ENCODE measurements at places on chromosomes 12 and 14. TPM values are rescaled to one million over a fixed set of nuclear protein-coding genes. Genes with fewer than 3 reads are reported as not detected.
A peak's percentile ranks its signal among the peaks of the same experiment; 100 is the strongest.

PLEKHD1 gene
- total RNA-seq, result not detected

GRCh38 chr14:96055753-96056508 is 16.8 kb downstream of the C14orf132 start:
- DNase-seq, result no peak

- no peak for DNase-seq
Observed at GRCh38 chr14:79734151-79734550, 477.2 kb downstream of the DIO2 start.

GRCh38 chr14:87231336-87232026 is 761.5 kb downstream of the GALC start:
- DNase-seq, result no peak

- DNase-seq, result peak; percentile 20
Observed at GRCh38 chr14:93006567-93007051, 83.7 kb downstream of the CHGA start.

DNA sequence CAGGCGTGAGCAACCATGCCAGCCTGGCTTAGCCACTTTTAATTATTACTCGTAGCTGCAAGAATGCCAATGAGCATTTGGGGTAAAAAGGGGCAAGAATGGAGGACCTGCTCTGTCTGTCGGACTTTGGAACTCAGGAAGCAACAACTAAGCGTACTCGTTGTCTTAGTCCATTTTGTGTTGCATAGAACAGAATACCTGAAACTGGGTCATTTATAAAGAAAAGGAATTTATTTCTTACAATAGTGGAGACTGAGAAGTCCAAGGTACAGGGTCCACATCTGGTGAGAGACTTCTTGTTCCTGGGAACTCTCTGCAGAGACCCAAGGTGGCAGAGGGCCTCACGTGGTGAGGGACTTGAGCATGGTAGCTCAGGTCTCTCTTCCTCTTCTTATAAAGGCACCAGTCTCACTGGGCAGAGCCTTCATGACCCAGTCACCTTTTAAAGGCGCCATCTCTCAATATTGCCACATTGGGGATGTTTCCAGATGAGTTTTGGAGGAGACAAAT is 29.2 kb downstream of the SLC35E3 start:
- no peak for DNase-seq

FANCM gene
- total RNA-seq, result 2.2 TPM

TCL1B gene
- not detected for total RNA-seq

DNA sequence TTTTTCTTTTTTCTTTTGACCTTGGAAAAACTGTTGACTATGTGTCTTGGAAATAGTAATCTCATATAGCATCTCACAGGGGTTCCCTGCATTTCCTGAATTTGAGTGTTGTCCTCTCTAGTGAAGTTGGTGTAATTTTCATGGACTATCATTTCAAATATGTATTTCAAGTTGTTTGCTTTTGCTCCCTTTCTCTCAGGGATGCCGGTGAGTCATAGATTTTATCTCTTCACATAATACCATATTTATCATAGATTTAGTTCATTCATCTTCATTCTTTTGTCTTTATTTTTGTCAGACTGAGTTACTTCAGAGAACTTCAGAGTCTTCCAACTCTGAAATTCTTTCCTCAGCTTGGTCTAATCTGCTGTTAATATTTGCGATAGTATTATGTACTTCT is 1320.6 kb downstream of the LRFN5 start:
- DNase-seq, result no peak

LRCOL1 gene
- total RNA-seq, result not detected

- no peak for DNase-seq
Observed at GRCh38 chr14:41860586-41860985, 253.9 kb downstream of the LRFN5 start.

DNA sequence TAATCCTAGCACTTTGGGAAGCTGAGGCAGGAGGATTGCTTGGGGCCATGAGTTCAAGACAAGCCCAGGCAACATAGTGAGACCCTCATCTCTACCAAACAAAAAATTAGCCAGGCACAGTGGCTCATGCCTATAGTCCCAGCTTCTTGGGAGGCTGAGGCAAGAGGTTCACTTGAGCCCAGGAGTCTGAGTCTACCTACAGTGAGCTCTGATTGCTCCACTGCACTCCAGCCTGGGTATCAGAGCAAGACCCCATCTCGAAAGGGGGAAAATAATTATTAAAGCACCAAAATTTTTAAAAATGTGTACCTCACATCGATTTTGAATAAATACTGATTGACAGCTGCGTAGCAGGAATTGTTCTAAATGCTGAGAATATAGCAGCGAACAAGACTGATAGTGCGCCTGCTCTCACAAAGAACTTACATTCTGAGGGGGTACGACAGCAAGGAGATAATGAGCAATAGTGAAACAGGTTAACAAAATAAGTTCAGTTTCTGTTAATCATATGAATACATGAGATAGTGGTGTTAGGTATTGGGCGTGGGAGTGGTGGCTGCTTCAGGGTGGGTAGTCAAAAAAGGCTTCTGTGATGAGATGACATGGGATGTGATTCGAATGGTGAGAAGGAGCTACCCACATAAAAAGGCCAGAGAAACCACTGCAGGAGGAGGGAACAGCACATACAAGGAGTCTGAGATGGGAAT is 19.6 kb downstream of the HCFC2 start:
- DNase-seq, result no peak

DNAI7 gene
- total RNA-seq, result not detected

DNA sequence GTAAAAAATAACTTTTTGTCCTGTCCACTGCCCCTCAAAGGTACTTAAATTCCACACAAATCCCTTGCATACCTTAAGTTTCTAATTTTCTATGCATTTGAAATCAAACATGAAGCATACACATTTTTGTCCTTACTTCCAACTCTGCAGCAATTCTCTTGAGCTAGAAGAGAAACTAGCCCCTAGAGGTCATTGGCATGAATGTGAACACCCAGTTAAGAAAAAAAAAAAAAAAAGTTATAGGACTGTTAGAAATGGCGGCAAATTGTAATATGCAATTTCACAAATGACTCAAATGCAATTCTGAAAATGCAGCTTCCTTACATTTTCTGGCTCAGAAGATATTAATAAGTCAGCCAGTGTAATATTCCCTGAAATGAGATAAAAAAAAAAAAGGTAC is 4.6 kb upstream of the ESR2 start:
- no peak for DNase-seq

OR6C2 gene
- not detected for total RNA-seq

- no peak for DNase-seq
Observed at GRCh38 chr14:72173038-72173720, 240.9 kb downstream of the RGS6 start.

- no peak for DNase-seq
Observed at GRCh38 chr14:35123388-35123703, 994 bp downstream of the PRORP start.

- DNase-seq, result peak; percentile 61
Observed at GRCh38 chr12:12349711-12350665, at the start of gene MANSC1. Gene MANSC1 (minus strand): TSS chr12:12350242. CDS start chr12:12343314, 6,928 bp downstream.

DNA sequence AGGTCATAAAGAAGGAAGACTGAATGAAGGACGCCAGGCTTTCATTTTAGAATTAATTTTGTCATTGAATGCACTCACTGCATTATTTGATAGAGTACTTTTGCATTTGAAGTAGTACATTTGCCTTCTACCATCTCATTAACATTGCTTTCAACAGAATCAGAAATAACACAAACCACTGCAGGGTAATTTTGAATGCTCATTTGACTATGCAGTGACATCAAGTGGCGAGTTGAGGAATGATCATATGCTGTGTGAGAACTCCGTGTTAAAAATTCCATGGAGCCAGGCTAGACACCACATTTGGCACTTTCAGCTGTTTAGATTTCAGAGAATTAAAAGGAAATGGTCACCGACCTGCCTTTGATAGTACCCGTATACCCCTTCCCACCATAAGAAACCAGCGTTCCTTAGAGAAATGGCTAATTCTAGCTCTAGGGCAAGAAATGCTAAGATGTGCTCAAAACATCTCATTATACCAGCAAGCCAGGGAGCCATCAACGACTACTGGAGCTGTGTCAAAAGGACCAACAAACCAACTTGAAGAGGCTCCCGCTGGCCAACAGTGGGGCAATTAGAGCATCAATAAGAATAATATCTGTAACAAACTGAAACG is 16.5 kb downstream of the HEBP1 start:
- DNase-seq, result no peak

GRCh38 chr14:75222208-75222701 is 45.8 kb upstream of the TMED10 start:
- DNase-seq, result peak; percentile 43

STON2 gene
- total RNA-seq, result not detected

- DNase-seq, result peak; percentile 20
Observed at GRCh38 chr12:49916129-49916919, 12.6 kb upstream of the FAIM2 start.

SLC2A14 gene
- total RNA-seq, result not detected

DNA sequence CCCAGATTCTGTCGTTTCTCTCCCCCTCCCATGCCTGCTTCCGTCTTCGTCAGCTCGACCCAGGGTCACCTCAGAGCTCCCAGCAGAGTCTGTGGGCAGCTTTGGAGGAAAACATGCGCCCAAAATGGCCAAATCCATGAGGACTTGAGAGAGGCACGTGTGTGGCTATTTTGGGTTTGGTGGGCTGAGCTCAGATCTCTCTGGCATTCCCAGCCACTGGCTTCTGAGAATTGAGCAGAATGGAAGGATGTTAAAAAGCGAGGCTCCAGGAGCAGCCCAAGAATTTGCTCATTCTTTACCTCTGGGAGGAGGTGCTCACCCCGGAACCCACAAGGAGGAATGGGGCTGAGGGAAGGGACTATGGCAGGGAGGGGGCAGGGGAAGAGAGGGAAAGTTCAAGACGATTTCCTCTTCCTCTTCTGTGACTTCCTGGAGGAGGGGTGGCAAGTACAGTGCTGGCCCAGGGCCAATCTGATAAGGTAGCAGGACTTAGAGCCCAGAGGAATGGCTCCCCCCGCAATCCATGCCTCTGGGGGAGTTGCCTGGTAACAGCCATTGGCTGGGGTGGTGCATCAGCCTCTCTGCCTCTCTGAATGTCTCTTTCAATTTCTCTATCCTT is 20.1 kb downstream of the TSPAN9 start:
- DNase-seq, result no peak

- no peak for DNase-seq
Observed at GRCh38 chr12:83827860-83828259, 1084.7 kb downstream of the SLC6A15 start.

DNA sequence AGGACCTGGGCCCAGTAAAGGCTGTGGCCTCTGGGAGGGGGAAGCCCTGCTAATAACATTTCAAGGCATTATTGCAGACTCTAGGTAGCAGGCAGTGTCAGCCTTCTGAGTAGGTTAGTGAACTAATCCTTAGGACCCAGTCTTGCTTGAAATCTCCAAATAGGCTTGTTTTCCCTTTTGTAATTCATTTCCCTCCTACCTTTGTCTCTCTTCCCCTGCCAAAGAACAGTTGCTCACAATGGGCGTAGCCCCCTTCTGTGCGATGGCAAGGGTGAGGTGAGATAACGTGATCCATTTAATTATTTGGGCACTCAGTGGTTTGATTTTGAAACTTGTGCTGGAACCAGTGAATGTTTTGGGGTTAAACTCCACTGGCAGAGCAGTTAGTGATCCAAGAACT is 10.9 kb downstream of the PELI2 start:
- no peak for DNase-seq

- no peak for DNase-seq
Observed at GRCh38 chr12:104600790-104601739, 144.3 kb downstream of the CHST11 start.

DNA sequence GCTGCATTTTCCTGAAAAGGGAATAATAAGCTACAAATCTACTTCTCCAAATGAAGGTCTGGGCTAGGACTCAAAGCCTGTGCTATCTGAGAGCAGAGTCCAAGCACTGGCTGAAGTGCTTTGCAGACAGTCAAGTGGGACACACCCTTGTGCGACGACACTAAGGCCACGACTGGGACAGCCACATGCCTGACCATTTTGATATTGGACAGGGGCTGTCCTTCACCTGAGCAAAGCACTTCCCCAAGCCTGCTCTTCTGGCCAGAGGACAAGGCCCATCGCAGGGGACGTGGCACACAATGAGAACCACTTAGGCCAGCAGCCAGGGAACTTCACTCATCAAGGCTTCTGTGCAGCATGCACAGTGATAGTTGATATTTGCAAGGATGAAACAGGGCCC is 71.4 kb downstream of the RBM19 start:
- DNase-seq, result no peak

TROAP gene
- 37.3 TPM for total RNA-seq

DNA sequence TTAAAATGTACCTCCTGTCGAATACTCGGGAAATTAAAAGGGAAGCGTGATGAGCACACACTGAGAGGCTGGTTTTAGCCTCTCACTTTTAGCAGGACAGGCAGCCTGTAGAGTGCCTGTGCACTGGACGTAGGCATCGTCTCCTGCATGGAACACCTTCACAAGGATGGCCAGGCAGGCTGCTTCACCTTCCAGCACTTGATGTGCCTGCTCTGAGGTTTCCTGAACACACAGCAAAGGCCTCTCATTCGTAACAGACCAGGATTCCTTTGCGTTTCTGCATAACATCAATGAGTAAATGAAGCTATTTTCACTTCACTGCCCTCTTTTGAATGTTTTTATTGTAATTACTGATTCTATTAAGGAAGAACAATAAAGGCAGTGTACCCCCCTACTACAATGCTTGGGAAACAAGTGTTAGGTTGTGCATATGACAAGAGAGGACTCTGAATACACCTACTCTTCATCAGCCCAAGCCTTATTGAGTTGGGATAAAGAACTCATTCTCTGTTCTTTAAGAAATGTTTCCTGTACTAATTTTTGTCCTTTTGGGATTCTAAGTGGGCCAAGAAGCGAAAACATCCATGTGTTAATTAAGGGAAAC is 1077.6 kb upstream of the FOXG1 start:
- no peak for DNase-seq

- no peak for DNase-seq
Observed at GRCh38 chr14:79525416-79525815, 685.9 kb downstream of the DIO2 start.

REM2 gene
- total RNA-seq, result not detected

- DNase-seq, result peak; percentile 1
Observed at GRCh38 chr12:58655375-58655774, 264.9 kb downstream of the LRIG3 start.

INF2 gene
- total RNA-seq, result 15.5 TPM

DNA sequence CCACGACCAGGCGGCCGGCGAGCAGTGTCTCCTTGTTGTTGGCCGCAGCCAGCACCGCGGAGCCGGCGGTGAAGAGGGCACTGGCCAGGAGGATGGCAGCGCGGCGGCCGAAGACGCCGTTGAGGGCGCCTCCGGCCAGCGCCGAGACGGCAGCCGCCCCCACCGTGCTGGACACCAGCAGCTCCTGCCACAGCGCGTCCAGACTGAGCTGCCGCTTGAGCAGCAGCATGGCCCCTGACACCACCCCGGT is 691 bp downstream of the SLC2A13 start:
- peak; percentile 45 for DNase-seq
